AG08396 (cell line): ENCODE measurements at places on chromosomes 16 and 17.

GRCh38 chr17:80513892-80514291, 30.7 kb upstream of the RPTOR start:
- DNase-seq, result peak; percentile 77

- peak; percentile 10 for DNase-seq
Observed at GRCh38 chr16:10039220-10040096, 142.8 kb downstream of the GRIN2A start.

DNA sequence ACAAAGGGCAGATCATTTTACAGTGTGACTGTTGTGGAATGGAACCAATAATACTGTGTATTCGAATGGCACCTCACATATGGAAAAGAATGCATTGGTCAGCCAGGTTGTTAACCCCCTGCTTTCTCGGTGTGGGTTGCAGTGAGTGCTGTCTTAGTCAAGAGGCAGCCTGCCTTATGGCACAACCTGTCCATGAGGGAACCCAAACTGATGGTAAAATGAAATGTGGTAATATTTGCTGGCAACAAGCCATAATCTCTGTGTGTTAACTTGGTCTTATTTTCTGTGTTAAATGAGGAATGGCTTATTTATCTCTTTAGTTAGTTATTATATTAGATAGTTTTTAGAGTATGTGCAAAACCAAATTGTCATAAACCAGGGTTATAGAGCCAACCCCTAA, 81.6 kb downstream of the TMC6 start:
- no peak for DNase-seq

DNA sequence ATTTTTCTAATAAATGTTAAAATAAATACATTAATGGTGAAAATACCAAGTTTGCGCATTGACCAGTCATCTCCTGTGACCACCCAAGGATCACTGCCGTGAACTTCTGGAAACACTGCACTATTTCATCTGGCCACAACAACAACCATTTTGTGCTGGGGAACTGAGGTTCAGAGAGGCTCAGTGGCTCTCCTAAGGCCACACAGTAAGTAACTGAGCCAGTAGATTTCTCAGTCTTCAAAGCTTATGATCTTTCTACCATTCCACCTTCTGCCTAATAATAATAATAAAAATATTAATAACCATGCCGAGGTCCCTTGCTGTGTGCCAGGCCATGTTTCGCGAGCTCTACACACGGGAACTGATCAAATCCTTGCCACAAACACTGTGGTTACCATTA, 182.0 kb downstream of the IRF8 start:
- DNase-seq, result no peak

- peak; percentile 76 for DNase-seq
Observed at GRCh38 chr17:50681263-50682200, 26.2 kb downstream of the ANKRD40 start.

- DNase-seq, result no peak
Observed at GRCh38 chr16:88358023-88358420, 24.7 kb upstream of the ZNF469 start.

- no peak for DNase-seq
Observed at GRCh38 chr17:13134076-13134475, 116.2 kb upstream of the ELAC2 start.

DNA sequence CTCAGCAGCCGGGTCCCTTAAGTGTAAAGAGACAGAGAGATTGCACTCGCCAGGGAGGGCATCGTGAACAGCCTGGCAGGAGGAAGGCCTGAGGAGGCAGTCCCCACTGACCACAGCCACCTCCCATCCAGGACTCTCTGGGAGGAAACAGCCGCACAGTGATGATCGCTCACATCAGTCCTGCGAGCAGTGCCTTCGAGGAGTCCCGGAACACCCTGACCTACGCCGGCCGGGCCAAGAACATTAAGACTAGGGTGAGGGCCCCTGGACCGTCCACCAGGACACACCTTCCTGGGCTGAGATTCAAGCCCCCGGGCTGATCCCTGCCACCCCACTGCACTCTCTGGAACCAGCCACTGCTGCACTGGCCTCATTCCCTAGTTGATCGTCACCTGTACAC, 14.0 kb downstream of the BTBD17 start:
- no peak for DNase-seq

- DNase-seq, result no peak
Observed at GRCh38 chr17:27153005-27153404, 140.9 kb upstream of the WSB1 start.

DNA sequence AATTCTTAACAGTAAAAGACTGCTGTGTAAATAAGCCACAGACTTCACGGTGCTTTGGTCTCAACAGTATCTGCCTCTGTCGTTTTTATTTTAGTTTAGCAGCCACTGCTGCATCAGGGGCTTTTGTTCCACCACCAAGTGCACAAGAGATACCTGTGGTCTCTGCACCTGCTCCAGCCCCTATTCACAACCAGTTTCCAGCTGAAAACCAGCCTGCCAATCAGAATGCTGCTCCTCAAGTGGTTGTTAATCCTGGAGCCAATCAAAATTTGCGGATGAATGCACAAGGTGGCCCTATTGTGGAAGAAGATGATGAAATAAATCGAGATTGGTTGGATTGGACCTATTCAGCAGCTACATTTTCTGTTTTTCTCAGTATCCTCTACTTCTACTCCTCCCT, 7.9 kb downstream of the HERPUD1 start:
- DNase-seq, result no peak

DNA sequence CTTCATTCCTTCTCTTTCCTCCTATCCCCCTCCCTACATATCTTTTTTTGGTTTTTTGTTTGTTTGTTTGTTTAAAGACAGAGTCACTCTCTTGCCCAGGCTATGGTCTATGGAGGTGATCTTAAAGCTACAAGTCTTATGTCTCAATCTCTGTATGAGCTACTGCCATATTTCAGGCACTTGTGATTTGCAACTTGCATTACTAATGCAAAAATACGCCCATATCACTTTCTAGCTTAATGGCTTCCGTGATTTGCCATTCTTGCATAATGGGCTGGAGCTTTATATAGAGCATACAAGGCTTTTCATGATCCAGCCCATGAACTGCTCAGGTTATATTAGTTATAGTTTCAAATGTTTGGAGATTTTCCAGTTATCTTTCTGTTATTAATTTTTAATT, 7.5 kb downstream of the CFAP97D1 start:
- no peak for DNase-seq
